RPMI7951 (cell line): ENCODE measurements at places on chromosomes 3 and 15.

GRCh38 chr3:43854283-43854682 lies 163.5 kb downstream of the ABHD5 start:
- no peak for DNase-seq

DNA sequence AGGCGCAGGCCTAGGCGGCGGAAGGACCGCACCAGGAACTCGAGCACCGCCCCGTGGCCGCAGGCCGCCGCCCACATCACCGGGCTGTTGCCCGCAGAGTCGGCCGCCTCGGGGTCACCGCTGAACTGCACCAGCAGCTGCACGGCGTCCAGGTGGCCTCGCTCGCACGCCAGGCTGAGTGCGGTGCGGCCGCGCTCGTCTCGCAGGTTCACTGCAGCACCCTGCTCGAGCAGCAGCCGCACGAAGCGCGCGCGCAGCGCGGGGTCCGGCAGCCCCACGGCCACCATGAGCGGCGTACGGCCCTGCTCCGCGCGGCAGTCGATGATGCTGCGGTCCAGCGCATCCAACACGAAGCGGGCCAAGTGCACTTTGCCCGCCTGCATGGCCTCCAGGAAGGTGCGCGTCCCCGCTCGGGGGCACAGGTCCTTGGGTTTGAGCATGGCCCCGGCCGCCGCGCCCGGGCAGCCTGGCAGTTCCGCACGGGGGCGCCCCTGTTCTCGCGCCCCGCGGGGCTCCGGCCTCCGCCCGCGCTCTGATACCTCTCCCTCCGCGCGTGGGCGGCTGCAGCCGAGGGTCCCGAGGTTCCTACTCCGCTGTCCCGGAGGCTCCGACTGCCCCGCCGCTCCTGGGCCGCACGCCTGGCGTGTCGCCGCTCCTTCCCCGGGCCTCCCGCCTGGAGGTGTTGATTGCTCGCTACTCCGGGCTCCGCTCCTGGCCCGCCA lies 556 bp downstream of the ANKRD63 start:
- peak; percentile 21 for DNase-seq

DNA sequence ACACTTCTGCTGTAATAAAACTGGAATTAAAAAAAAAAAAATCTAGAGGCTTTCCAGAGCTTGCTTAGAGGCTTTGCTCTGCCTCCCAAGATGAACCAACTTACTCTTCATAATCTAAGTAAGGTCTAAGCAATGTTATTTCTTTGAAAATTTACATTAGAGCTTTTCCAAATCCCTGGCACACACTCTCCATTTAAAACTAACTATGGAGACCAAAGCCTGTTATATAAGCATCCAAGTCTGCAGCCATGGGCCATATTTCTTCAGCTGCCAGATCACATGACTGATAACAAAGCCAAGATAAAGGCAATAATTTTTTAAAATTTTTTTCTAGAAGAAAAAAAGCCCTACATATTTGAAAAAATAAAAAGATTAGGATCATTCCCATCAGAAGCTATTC lies 55.0 kb upstream of the ARHGEF3 start:
- DNase-seq: no peak

DNA sequence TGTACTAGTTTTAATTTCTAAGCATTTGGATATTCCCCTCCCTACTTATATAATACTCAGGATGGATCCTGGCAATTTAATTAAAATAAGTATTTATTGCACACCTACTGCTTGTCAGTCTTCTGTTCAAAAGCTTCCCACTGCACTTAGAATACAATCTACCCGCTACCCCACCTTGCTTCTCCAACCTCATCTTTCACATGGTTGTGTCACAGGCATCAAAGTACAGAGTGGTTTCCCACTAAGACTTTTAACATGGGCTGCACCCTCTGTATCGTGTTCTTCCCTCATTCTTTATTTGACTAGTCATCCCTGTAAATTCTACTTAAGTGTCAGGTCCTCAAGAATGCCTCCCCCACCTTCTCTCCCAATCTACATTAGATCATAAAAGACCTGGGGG lies 35.0 kb downstream of the RIOX2 start:
- no peak for DNase-seq

GRCh38 chr15:27448986-27449385 lies 478.0 kb downstream of the GABRG3 start:
- no peak for DNase-seq

DNA sequence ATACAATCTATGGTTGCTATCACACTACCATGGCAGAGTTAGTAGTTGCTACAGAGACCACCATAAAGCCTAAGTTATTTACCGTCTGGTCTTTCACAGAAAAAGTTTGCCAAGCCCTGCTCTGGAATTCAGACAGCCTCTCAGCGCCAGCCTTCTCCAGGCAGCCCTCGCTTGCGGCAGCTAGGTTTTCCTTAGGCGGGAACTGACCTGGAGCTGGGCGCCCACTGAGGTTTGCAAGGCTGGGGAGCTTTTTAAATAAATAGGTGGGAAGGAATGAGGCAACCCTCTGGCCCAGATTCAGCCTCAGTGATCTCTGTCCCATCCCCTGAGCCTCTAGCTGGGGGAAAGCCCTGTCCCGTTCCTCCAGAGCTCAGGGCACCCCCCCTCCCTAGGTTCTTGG lies 1.2 kb downstream of the CTSH start:
- DNase-seq: no peak

GRCh38 chr3:155173771-155174170 lies 93.7 kb downstream of the MME start:
- no peak for DNase-seq

DNA sequence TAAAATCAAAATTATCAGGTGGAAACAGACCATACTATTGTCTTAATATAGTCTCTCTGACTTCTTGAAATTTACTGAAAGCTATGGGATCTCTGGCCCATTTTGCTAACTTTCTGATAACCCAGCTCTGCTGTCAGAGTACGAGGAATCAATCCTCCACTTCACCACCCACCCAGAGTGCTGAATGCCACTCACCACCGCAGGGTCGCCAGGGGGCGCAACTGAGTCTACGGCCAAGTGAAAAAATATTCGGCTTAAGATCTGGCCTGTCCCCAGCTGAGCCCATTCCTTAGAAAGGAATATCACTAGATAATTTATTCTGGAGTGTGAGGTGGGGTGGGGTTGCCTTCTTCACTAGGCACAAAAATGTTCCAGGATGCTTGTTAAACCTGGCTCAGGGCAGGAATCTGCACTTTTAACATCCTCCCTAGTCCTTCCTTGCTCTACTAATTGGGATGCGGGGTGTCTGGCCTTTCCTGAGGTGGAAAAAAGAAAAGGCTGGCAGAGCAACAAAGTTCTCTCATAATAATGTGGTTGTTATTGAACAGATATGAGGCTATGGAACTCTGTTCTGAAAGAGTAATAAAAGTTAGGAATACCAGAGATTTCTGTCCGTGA lies 520.6 kb downstream of the MFSD1 start:
- peak; percentile 39 for DNase-seq

DNA sequence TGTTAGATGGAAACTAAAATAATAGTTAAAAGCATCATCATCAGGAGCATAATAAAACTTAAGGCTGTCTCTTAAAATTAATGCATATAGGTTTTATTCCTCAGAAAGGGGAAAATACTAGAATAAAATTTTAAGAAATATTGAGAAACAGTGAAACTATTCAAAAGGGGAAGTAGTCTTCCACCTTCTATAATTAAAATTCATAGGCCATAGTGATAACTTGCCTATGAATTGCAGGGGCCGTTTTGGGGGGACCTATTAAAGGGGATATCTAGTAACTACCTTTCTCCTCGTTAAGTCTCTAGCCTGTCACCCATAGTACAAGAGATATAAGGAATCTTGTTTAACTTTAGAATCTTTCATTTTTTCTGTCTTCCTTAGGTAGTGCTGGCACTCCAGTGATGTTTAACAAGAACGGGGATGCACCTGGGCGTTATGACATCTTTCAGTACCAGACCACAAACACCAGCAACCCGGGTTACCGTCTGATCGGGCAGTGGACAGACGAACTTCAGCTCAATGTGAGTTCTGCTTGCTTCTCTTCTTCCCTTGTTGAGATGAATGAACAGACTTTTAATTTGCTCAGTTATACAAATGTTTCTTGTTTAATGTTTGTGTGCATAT lies 600.4 kb downstream of the GRM7 start:
- no peak for DNase-seq
